ENCODE measurements at places on chromosomes 4 and X. TPM values are rescaled to one million over a fixed set of nuclear protein-coding genes. Genes with fewer than 3 reads are reported as not detected.

Gene G3BP2
- total RNA-seq, result 146 TPM

Gene HSD17B13
- total RNA-seq, result 0.13 TPM

Gene TEX11
- not detected for total RNA-seq

Gene ALB
- 21.3 TPM for total RNA-seq

DNA sequence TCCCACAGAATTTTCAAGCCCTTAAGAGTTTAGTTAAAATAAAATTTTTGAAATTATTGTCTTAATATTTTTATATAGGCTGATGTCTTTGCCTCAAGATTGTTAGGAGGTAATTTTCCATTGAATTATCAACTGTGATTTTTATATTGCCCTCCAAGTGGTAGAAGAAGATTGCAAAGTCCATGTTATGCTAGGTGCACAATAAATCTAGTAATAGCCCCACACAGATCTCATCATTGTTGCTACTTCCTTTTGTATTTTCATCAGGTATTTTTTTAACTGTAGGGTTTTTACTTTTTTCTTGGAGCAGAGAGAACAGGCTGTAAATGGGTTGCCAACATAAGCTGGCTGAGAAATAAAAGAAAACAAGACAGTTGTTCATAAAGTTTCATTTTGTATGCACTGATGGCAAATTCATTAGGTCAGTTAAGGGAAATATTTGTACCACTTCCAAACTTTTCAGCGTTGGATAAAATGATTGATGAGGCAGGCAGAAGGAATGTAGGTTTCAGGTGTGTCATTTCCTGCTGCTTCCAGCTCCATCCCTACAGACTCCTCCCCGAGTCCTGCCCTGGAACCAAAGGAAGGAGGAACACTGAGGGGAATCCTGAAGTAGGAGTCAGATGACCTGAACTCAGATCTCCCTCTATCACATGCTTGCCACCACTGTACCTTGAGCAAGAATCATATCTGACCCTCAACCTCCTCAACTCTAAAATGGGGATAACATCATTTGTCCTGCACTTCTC, 105.5 kb downstream of the PRRG1 start:
- peak; percentile 28 for DNase-seq

GRCh38 chr4:5816851-5817375, 76.0 kb downstream of the CRMP1 start:
- no peak for DNase-seq

GRCh38 chr4:175238827-175239517, 320.8 kb downstream of the ADAM29 start:
- DNase-seq, result peak; percentile 41

GRCh38 chr4:142402156-142402555, 443.9 kb downstream of the INPP4B start:
- DNase-seq, result no peak

All from Panc1 (cell line).